ENCODE measurements at places on chromosomes 16 and 17.

- DNase-seq, result no peak
These were observed 11.5 kb upstream of the FOXJ1 start for GRCh38 chr17:76152591-76152990.

- no peak for DNase-seq
These were observed 26.7 kb downstream of the HIC1 start for GRCh38 chr17:2081564-2081963.

GRCh38 chr17:8223356-8224126 is 13.2 kb upstream of the AURKB start:
- no peak for DNase-seq

- DNase-seq, result no peak
These were observed 17.9 kb downstream of the C1QTNF1 start for GRCh38 chr17:79041723-79042420.

GRCh38 chr17:1177016-1177700 is 2.6 kb downstream of the ABR start:
- DNase-seq, result no peak

DNA sequence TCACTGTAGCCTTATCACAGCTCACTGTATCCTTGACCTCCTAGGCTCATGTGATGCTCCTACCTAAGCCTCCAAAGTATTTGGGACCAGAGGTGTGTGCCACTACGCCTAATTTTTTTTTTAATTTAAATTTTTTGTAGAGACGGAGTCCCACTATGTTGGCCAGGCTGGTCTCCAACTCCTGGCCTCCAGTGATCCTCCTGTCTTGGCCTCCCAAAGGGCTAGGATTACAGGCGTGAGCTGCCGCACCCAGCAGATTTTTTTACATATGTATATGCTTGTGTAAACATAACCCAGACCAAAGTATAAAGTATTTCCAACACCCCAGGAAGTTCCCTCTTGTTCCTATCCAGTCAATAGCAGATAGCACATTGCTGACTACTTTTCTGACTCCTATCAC is 1.7 kb upstream of the PGP start:
- DNase-seq, result no peak

DNA sequence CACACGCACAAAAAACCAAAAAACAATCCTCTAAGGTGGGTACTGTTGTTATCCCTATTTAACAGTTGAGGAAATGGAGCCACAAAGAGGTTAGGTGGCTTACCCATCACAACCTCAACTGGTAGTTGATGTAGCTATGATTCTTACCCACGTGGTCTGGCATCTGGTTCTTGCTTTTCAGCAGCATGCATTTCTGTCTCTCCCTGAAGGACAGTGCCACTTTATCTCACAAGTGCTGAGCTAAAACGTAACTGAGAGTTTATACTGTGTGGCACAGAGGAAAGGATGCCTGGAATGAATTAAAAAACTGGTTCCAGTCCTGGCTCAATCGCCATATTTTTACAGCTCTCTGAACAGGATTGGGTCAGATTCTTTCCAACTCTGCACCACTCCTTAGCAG is 1.9 kb upstream of the CORO6 start:
- DNase-seq, result no peak

DNA sequence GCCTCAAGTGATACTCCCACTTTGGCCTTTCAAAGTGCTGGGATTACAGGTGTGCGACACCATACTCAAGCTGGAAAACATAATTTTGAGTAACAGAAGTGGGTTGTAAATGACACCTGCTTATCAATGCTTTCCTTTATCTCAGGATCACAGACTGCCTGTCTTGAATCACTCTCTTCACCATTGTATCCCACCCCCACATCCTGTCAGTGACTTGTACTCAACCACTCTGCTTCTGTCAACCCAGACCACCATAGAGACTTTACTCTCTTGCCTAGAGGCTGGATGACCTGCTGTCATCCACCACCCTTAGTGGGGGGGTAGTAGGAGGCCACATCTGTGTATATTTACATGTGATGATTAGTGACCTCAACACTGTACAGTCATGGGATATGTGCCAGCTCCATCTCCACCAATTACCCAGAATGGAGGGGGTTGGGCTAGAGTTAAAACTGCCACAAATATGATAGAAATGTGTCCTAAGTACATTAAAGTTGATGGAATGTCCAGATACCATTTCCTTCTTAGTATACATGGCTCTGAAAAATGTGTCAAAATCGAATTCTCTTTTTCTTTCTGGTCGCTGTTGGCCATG is 338.7 kb downstream of the GRIN2A start:
- DNase-seq, result no peak

DNA sequence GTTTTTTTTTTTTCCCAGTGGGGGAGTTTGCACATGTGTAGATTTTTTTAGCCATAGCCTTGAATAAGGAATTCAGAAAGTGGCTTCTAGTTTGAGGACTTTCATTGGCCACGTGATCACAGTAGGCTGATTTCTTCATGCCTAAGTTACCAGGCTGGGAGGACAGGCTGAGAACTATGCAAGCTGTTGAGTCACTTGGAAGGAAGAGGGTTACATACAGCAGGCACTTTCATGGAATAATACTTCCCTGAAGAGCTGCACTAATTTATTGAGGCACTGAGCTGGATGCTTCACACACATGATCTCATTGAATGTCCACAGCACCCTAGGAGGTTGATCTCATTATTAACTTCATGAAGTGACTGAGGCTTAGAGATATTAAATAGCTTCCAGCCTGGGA is 22.8 kb downstream of the PRKCB start:
- no peak for DNase-seq

DNA sequence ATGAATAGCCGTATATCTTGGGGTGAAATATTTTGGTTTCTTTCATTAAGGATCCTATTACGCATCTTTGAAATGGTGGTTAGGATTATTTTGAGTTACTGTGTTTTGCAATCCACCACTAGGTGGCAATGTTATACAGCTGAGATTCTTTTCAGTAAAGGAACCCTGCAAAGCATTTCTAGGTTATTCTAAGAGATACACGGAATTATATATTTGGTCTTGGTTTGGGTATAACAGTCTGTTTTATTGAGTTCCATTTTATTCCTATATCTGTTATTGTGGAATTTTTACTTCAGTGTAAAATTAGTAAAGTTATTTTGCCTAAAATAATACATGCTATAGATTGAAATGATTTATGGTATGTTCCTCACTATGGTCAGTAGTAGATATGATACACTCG is 62.9 kb upstream of the CPHXL start:
- no peak for DNase-seq

DNA sequence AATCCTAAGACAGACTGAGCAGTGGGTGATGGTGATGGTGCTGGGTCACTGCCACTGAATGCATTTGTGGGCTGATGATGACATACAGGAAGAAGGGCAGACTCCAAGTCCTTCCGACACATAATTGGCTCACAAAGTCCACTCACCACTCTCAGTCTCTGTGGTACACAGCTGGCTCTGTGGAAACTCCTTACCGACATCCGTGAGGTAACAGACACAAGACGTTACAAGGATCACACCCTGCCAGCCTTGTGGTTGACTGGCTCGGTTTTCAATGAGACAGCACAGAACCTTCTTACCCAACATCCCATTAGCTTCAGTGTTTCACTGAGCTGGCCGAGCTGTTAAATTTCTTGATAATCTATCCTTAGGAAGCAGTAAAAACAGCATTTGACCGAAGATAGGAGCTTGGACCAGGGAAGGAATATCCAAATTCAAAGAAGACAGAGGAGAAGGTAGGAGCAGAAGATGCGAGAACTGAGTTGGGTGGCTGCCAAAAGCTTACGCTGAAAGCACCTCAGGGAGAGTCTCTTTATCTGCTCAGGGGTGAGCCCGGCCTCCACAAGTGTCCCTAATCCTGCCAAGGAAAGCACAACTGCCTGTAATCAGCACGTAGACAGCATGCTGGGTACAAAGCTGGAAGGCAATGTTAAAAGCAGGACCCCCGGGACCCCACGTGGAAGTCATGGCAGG is 5.5 kb upstream of the MXRA7 start:
- no peak for DNase-seq

DNA sequence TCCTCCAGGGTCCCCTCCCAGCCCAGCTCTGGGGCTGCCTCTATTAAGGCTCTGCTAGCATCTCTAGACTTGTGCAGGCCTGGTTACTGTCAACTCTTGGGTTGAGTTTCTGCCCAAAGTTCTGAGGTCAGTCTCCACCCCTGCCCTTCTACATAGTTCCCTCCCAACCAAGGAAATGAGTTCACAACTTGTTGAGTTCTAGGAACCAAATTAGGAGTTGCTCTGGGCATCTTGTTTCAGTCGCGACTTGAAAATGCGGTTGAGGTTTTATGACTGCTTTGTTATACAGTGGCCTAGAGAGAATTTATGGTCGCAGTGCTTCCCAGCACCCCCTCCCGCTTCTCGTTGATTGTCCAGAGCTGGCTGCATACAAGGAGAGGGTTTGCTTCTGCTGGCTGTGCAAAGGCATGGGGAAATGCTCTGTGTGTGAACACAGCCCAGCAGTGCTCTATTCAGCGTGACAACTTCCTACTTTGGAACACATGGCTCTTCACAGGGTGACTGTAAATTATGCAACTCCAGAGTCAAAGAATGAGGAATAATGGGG is 20.2 kb downstream of the GNAO1 start:
- DNase-seq, result no peak
